ENCODE measurements at places on chromosomes 2 and 18.
A peak's percentile ranks its signal among the peaks of the same experiment; 100 is the strongest.

DNA sequence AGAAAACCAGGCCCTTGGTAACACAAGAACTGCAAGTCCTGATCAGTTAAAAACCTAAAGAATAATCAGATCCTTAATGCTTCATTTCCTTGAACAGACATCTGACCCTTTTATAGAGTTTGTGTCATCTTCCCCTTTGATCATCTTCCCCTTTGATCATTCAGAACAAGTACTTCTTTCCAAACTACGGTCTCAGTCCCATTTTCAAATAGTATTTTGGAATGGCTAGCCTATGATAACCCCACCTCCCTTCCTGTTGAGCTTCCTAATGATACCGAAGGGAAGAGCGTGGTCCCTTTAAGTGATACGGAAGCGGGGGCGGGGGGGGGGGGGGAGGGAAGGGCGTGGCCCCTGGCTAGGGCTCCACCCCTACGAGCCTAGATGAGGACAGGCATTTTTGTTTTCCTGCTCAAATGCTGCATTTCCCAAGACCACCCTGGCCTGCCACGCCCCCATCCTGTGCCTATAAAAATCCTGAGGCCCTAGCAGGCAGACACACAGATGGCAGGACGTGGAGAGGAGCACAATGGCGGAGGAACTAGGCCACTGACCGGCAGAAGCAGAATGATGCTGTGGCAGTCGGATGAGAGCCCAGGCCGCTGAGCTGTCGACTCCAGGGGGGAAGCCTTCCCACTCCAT is 24.1 kb upstream of the CHRNA1 start:
- DNase-seq: peak; percentile 90

GRCh38 chr2:106782681-106783080 is 103.3 kb downstream of the ST6GAL2 start:
- DNase-seq: no peak

DNA sequence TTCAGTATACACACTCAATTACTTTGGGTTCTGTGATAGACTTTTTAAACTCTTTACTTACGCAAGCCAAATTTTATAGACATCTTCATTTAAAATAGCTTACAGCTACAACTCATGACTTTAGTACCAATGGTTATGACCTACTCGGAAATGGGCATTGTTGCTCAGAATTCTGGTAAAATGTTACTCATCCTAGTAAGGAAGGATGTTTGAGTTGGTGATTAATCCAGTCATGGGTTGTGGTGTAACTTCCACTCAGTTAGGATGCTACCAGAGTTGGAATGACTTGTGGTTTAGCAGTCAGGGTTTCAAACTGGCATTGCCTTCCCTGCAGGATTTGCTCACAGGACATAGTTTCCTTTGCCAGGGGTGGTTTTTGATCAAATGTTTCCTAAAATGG is 7.4 kb upstream of the NPC1 start:
- DNase-seq: peak; percentile 77

- peak; percentile 54 for DNase-seq
Measured at GRCh38 chr2:197152451-197153228, 157.9 kb downstream of the ANKRD44 start.

GRCh38 chr2:97673915-97674283 is 4.4 kb downstream of the C2orf92 start:
- DNase-seq: no peak

- no peak for DNase-seq
Measured at GRCh38 chr2:196510246-196510645, 129.3 kb upstream of the CCDC150 start.

GRCh38 chr2:41495050-41495449 is 552.8 kb upstream of the PKDCC start:
- no peak for DNase-seq

GRCh38 chr2:233264667-233265066 is 13.2 kb downstream of the ATG16L1 start:
- no peak for DNase-seq

GRCh38 chr2:236061899-236062298 is 106.3 kb downstream of the GBX2 start:
- no peak for DNase-seq

GRCh38 chr18:13006531-13007247 is 15.5 kb downstream of the CEP192 start:
- DNase-seq: peak; percentile 7

DNA sequence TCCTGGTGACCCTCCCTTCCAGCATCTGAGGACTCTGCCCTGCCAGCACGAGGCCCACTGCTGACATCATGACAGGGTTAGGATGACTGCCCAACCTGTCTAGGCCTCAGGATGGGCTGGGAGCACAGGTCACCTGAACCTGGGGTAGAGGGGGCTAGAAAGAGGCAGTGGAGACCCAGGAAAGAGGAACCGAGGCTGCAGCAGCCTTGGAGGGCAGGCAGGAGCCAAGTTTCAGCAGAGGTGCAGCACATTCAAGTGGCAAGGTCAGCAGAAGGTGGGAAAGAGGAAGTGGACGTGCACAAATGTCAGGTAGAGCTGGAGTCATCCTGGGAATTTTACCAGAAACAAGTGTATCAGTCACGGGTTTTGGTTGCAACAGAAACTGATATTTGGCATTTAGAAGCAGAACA is 13.6 kb upstream of the RAB10 start:
- DNase-seq: no peak

GRCh38 chr2:188294352-188294926 is 2.8 kb downstream of the GULP1 start:
- DNase-seq: peak; percentile 1

DNA sequence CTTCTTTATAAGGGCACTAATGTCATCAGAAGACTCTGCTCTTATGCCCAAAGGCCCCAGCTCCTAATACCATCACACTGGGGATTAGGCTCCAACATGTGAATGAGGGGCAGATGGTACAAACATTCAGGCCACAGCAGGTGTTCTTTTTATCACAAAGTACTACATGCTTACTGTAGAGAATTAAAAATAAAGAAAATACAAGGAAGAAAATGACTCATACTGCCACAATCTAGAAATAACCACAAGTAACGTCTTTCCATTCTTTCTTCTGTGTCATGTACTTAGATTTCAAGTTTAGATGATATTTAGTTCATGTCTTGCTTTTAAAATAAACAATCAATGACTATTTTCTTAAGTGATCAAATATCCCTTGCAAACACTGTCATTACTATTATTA is 100.3 kb upstream of the NEDD4L start:
- DNase-seq: peak; percentile 22

GRCh38 chr2:96537734-96538486 is 1.4 kb downstream of the ARID5A start:
- DNase-seq: no peak

GRCh38 chr2:60954139-60954538 is 63.4 kb upstream of the PEX13 start:
- no peak for DNase-seq

DNA sequence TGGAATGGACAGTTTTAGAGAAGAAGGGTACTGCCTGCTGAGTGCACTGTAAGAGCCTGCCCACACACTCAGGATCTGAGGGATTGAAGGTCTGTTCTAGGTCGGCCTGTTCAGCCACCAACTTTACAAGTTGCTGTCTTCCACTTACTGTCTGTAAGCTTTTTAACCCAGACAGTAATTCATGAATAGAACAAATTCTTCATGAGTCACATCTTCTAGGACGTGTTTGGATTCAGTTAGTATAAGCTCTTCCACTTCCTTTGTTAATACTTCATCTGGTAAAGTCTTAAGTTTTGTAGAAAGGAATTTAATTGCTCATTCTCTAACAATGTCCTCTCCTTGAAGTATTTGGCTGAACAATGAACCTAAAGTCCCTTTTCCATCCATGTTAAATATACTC is 74.6 kb downstream of the PDE11A start:
- peak; percentile 91 for DNase-seq

DNA sequence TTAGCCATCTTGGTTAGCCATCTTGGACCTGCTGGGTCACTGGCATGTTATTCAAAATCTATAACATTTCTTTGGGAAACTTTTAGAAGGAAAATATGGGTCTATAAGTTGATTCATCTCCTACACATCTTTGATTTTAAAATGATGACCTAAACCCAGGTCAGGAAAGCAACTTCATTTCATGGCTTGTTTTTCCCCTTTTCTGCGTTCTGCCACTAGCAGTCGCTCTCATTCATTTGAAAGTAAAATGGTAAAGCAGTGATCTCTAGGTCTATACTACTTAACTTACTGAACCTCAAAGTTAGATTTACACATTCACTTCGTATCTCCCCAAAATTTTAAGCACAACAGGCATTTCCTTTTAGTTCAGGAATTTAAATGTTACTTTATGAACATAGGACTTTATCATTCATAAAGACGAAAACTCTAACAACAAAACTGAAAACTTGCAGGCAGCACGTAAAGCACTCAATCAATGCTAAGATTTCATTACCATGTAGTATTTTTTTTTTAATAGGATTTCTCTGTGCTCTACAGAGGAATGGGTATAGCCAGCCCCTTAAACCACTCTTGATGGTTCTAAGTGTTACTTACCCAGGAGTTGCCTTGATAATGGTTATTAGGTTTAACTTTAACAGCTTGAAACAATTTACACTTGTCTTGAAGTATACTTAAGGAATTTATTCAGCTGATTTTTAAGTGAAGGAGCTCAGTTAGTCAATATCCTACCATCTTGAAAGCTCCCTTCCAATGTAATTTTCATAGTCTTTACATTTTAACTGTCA is 62.5 kb downstream of the GORASP2 start:
- no peak for DNase-seq

DNA sequence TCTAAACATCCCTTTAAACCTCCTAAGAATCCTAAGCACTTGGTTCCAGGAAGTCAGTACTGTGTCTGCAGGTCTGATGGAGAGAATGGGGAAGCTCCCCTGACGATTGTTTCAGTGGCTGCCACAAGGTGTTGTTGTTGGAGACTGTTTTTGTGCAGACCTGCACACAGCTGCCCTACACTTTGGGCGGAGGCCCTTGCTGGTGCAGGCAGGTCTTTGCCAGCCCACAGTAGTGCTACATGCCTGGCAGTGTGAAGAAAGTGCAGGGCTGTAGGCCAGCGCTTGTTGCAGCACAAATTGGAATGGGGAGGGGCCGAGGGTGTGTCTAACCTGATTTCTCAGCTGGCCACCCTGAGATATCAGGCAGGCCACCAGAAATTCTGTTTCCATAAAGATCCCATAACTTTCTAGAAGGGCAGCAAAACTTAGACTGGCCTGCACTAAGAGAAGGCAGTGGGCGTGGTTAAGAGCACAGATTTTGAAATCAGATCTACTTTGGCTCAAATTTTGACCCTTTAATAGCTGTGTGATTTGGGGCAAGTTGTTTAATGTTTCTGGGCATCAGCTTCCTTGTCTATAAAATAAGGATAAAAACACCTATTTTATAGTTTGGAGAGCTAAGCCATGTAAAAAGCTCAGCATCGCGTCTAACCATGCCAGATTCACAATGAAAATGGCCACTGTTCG is 83.7 kb upstream of the SLC1A4 start:
- DNase-seq: no peak

- DNase-seq: no peak
Measured at GRCh38 chr2:216863946-216864345, 4.1 kb upstream of the TNP1 start.

GRCh38 chr2:32925283-32925815 is 21.4 kb upstream of the LTBP1 start:
- no peak for DNase-seq

- peak; percentile 79 for DNase-seq
Measured at GRCh38 chr18:54906331-54907185, 52.7 kb downstream of the CCDC68 start.

DNA sequence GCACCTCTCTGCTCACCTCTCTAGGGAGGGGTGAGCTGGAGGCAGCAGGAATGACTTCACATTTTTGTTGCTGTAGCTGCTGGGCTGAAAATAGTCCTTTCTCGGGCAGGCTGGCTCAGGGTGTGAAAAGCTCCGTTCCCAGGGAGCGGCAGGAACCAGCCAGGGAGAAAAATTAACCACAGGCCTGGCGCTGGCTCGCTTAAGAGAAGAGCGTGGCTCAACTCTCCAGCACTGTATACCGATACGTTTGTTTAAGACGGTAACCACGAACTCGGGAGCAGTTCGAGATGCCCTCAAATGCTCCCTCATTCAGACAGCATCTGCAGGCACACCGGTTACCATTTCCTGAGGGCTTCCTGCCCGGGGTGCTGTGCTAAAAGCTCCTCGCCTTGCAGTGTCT is 129.6 kb downstream of the CELF4 start:
- DNase-seq: no peak

DNA sequence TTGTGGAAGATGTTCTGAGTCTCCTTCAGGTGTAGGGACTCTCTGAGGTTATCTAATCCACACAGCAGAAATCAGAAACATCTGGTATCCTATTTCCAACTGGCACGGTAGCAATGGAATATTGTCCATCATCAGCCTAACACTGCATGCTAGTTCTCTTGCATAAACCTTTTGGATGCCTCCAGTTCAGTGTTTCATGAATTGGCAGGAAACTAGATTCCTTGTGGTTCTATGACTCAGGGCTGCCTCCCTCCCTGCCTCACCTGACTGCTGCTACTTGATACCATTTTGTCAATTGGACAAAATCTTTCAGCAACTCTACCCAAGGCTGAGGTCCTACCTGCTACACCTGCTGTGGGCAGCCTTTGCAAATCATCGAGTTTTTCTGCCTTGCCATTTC is 130.9 kb downstream of the TPGS2 start:
- DNase-seq: peak; percentile 90

DNA sequence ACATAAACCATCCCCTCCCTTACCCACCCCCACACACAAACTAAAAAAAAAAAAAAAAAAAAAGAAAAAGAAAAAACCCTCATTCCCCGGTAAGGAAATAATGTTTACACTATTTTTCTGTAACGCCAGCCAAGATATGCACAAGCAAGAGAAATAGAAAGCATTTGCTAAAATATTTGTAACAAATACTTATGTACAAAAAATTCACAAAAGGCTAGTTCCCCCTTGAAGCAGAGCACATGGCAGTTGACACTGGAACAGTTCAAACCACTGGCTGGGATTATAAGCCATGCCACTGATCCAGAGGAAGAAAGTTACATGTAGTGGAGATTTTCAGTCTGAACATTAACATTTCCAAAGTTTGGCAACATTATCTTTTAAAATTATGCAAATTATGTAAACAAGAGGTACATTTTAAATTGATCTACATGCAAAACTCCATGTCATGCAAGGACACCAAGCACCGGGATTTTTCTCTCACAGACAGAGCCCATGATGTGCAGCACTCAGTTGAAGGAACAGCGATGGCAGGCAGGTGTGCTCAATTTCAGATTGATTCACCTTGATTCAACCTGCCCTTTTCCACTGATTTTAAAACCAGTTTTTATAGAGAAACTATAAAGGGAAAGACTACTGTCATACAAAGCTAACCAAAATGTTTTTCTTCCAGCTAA is 21.4 kb downstream of the PNO1 start:
- DNase-seq: no peak

Data from fibroblast of skin of abdomen (primary cell).